Mesenteric fat pad (tissue), 1 donor: ENCODE measurements at places on chromosomes 12 and 14.

DNA sequence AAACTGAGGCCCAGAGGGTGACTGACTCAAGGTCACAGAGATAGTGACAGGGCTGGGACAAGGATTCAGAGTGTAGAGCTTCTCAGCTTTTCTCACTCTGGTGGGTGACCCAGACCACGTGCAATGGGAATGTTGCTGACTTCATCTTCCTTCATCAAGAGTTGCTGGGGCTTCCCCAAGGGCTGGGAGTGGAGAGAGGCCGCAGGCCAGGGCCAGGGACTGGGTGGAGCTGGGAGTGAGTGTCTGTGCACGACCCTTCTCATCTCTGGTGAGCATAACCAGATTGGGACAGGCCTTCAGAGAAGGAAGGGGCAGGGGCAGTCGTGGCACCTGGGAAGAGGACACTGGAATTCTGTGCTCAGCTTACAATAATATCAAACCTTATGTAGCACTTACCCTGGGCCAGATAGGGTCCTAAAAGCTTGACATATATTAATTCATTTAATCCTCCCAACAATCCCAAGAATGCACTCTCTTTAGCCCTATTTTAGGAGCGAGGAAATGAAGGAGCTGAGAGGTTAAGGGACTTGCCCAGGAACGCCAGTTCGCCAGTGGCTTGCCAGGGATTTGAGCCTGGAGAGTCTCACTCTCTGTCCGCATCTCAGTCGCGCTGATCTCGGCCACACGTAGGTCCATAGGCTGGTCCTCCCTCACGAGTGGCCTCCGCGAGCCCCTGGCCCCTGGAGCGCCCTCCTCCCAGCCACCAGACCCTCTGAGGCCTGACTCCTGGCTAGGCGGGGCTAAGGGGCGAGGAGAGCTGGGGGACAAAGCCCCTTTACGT is 15.8 kb downstream of the KRT18 start:
- no peak for DNase-seq

DNA sequence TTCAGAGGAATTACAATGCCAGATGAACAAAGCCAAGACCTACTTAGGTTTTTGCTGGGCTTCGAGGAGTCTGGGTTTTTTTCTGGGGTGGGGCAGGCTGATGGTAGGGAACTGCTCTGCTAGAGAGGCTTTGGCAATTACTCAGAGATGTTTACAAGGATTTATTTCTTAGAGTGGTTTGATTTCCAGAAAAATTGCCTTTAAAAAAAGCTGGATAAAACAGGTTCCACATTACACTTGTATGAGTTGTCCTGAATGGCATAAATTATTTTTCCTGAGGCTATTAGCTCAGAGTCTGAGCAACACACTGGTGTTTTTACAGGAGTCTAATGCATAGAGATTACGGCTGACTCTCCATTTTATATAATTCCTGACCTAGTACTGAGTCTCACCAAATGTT is 118.5 kb upstream of the FRMD6 start:
- no peak for DNase-seq

DNA sequence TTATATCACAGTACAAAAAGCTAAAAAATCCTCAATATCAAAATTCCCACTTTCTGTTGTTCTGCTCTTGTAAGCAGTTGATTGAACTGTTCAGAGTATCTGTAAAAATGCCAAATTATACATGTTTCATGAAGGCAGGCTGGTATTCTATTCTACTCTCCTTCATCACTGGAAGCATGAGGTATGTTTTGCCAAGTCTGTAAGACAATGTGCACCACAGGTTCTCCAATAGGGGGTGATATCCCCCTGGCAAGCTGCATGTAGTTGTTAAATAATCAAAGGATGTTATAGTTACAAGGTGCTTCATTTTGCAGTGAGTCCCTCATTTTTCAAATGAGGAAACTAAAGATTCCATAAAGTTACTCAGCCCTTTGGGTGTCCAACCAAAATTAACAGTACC is 15.1 kb upstream of the NEK9 start:
- no peak for DNase-seq

DNA sequence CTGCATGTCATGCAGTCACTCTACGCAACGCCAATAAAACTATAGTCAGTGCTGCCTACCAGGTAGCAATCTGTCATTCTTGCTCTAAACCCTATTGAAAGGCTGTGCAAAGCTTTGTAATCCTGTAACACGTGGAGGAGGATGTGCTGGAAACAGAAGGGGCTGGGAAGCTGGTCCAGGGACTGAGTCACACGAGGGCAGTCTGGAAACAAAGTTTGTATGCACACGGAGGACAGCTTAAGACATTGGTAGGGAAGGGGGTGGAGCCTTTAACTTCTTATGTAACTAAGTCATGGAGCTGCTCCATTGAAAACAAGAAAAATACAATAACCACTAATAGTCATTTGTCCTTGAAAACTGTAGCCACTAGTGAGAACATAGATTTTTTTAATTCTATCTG is 128.0 kb downstream of the BCAT1 start:
- DNase-seq = no peak
